ENCODE measurements at places on chromosomes 1 and 21. TPM values are rescaled to one million over a fixed set of nuclear protein-coding genes. Genes with fewer than 3 reads are reported as not detected.

DNA sequence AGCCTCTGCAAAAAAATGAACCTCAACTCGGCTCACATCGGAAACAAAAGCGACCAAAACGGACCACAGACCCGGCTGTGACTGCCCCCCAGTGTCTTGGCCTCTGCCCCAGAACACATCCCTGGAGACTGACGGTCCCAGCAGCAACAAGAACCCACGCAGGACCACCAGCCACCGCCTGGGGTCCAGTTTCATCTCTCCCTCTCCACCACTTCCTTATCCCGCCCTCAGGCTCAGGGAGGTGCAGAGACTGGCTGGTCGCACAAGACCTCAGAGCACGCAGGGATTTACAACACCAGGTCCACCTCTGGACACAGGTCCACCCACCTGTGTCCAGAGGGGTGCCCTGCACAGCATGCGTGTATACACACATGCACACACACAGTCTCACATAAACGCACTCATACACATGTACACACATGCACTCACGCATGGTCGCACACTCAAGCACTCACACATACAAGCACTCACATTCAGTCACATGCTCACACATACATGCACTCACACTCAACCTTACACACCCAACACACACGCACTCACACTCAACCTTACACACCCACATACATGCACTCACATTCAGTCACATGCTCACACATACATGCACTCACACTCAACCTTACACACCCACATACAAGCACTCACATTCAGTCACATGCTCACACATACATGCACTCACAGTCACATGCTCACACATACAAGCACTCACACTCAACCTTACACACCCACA, 18.6 kb upstream of the TMEM52 start:
- peaks cover 24% of the 10 kb centered on the region for H3K27me3 ChIP-seq
- H3K4me3 ChIP-seq, result no peak overlapping the region
- H3K4me1 ChIP-seq, result no peaks in the 10 kb centered on the region
- H3K27ac ChIP-seq, result no peak overlapping the region
- H3K36me3 ChIP-seq, result no peaks in the 10 kb centered on the region

- peaks cover 3% of the 10 kb centered on the region for H3K27me3 ChIP-seq
- H3K36me3 ChIP-seq, result no peaks in the 10 kb centered on the region
- H3K4me1 ChIP-seq, result no peaks in the 10 kb centered on the region
- no peak overlapping the region for H3K27ac ChIP-seq
These were observed 219.0 kb downstream of the KAZN start for GRCh38 chr1:14817223-14818170.

GRCh38 chr1:60833173-60833572, 249.2 kb upstream of the NFIA start:
- H3K27me3 ChIP-seq, result peaks cover 3% of the 10 kb centered on the region
- no peak overlapping the region for H3K4me3 ChIP-seq
- no peak for DNase-seq
- no peak overlapping the region for H3K27ac ChIP-seq

- DNase-seq, result no peak
- H3K4me3 ChIP-seq, result no peak overlapping the region
- H3K27ac ChIP-seq, result peak overlapping the region; percentile 3
- peaks cover 3% of the 10 kb centered on the region for H3K27me3 ChIP-seq
These were observed 3.8 kb downstream of the PTAFR start for GRCh38 chr1:28172713-28173150.

GRCh38 chr1:29390491-29391361, 154.4 kb downstream of the PTPRU start:
- no peak overlapping the region for H3K27ac ChIP-seq
- H3K4me3 ChIP-seq, result no peak overlapping the region
- H3K4me1 ChIP-seq, result no peaks in the 10 kb centered on the region
- DNase-seq, result no peak
- H3K36me3 ChIP-seq, result no peaks in the 10 kb centered on the region

- peaks cover 45% of the 10 kb centered on the region for H3K4me1 ChIP-seq
- no peaks in the 10 kb centered on the region for H3K36me3 ChIP-seq
- H3K27me3 ChIP-seq, result no peaks in the 10 kb centered on the region
- peak overlapping the region; percentile 62 for H3K4me3 ChIP-seq
- peak; percentile 75 for DNase-seq
These were observed 10.3 kb upstream of the C1orf198 start for GRCh38 chr1:230878591-230878990.

SELE gene
- total RNA-seq, result not detected
